Neural crest cell (in vitro differentiated cells): ENCODE measurements at places on chromosomes 3 and 15.

GRCh38 chr3:94089126-94089525, 26.3 kb downstream of the NSUN3 start:
- no peak for DNase-seq

GRCh38 chr3:10547413-10547812, 42.0 kb upstream of the ATP2B2 start:
- no peak for DNase-seq

GRCh38 chr3:129929383-129929782, 35.9 kb upstream of the TMCC1 start:
- no peak for DNase-seq

- DNase-seq: no peak
Observed at GRCh38 chr3:30167541-30168011, 438.8 kb upstream of the TGFBR2 start.

GRCh38 chr3:151262871-151263525, 15.3 kb downstream of the P2RY14 start:
- DNase-seq: no peak

- no peak for DNase-seq
Observed at GRCh38 chr15:46996359-46996758, 720.9 kb upstream of the SEMA6D start.

DNA sequence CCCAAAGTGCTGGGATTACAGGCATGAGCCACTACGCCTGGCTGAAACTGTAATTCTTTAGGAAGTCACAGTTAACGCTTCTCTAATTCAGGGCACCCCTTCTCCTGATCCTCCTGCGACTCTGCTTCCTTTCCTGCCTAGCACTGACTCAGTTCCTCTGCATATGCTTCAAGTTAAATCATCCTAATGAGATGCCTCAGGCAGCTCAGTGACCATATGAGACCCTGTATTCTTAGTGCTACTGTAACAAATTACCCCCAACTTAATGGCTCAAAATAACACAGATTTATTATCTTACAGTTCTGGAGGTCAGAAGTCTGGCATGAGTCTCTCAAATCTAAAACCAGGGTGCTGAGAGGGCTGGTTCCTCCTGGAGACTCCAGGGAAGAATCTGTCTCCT, 271.8 kb upstream of the LYSMD4 start:
- DNase-seq: no peak

- DNase-seq: no peak
Observed at GRCh38 chr3:138686771-138687221, 78.2 kb downstream of the FAIM start.

DNA sequence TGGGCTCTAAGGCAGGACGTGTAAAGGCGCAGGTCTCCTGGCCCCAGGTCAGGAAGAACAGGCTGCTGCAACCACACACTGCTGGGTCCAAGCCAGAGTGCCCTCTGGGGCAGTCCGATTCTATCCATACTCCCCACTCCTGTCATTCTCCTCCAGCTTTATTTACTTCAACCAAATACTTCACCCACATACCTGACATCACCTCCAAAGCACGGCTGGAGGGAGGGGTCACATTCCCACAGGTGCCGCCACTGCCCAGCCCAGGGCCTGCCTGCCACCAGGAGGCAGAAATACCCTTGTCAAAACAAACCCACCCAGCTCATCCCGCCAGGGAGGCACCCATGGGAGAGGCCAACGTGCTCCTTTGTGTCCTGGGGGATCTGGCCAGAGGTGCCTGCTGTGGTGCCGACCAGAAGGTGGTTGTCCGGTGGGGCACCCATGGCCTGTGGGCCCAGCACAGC, 100.4 kb downstream of the DAPK2 start:
- no peak for DNase-seq

GRCh38 chr3:169052465-169053302, 610.8 kb downstream of the MECOM start:
- DNase-seq: no peak

- DNase-seq: no peak
Observed at GRCh38 chr3:130918328-130918727, 24.4 kb downstream of the ATP2C1 start.

- DNase-seq: no peak
Observed at GRCh38 chr15:100439514-100439913, 89.2 kb downstream of the CERS3 start.

- DNase-seq: no peak
Observed at GRCh38 chr3:42830437-42831320, 21.4 kb downstream of the ACKR2 start.

DNA sequence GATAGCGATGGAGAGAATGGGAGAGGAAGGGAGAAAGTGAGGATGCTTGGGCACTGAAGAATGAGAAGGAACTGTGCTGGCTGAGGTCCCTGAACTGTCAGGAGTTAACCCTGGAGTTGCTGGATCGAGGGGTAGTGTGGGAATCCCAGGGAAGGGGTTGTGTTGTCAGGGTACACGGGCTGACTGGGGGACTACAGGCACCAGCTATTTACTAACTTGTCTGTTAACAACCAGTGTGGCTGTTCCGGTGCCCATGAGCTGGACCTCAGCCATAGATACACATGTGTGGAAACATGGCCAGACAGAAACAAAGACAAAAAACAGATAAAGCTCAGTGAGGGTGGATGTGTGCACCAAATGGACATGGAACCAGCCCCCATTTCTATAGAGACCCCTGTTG, 55.1 kb downstream of the GASK1A start:
- no peak for DNase-seq

- DNase-seq: no peak
Observed at GRCh38 chr15:68815598-68815997, 5.1 kb downstream of the ANP32A start.

DNA sequence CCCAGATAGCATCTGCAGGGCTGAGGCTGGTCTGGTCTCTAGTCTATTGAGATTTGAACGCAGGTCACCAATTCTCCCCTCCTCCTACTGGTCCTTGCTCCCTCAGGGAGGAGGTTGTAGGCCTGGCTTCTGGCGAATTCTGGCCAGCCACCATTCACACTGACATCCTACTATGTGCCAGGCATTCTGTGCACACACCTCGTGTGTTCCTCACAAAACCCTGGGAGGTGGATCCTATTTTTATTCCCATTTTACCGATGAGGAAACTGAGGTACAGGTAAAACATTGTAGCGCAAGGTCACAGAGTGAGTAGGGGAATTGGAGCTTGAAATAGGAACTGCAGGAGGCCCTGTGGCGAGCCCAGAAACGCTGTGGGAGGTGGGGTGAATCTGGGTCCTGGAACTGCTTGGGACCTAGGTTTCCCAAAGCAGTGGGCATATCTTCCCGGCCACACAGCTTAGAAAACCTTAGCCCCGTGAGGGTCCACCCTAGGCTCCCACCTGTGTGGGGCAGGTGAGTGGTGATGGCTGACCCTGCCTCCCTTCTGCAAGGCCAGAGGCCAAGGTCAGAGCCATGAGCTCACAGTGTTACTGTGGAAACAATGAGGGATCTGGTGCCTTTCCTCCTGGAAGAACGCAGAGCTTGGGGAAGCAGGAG, 4.8 kb upstream of the ATP2B2 start:
- no peak for DNase-seq

GRCh38 chr3:131711114-131711768, 208.5 kb upstream of the MRPL3 start:
- no peak for DNase-seq

DNA sequence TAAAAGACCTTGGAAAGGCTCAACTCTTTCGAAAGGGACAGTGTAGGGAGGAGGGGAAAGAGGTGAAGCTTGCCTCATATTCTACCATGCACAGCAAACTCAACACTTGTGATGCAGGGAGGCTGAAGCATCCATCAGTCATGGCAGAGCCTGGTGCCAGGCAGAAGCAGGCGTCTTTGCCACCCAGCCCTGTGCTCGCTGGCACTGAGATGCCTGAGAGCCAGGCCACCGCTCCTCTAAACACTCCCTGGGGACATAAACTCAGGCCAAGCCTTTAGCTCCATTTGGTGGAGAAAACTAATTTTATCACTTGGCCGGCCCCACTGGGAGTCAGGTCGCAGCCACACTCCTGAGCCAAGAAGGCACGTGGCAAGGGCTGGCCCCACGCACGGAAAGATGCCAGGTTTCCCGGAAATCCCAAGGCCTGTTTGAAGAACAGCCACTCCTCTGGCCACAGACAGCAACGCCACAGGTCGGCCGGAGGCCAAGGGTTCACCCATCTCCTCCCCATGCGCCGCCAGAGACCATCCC, 30.7 kb downstream of the XXYLT1 start:
- DNase-seq: no peak

GRCh38 chr3:68912376-68912775, 20.0 kb downstream of the TAFA4 start:
- no peak for DNase-seq

DNA sequence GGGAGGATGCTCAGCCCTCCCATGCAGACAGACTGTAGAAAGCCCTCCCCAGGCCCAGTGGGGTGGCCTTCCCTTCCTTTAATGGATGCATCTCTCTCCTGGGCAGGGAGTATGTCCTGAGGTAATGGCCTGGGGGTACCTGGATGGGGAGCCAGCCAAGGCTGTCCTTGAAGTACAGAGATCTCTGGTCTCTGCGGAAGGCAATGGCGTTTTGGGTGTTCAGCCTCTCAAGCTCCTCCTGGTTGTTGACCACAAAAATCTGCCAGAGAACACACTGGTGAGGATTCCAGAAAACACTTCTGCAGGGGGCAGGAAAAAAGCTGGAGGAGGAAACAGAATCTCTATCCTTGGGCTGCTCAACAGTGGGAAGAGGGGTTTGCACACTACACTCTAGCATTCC, 28.9 kb downstream of the EAF1 start:
- no peak for DNase-seq

DNA sequence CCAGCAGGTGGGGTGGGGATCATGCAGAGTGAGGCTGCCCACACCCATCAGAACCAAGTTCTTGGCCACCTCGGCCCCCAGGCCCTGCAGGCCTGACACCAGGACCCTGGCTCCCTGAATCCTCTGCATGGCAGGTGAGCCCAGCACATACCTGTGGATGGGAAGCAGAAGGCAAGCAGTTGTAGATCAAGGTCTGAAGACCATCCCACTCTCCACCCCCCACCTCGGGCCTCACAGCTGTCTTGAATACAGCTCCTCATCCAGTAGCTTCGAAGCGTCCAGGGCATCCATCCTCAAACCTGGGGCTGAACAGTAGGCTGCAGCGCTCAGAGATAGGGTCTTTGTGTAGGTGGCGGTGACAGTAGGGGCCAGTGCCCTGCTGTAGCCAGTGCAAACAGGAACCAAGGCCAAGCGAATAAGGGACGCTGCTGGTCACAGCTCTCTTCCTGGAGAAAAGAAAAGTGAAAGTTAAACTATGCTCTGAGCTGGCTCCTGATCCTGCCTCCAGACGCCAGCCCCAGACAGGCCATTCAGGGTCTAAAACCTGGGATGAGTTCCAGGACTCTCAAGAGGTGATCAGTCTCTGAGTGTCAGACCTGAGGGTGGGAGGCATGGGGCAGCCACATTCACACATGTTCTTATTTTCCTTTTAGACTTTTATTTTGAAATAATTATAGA, at the start of gene UBA7:
Gene UBA7, minus strand, starts transcription at position 457 of the 678 bp plus-strand sequence. Its CDS starts 166 bp downstream, at position 291.
- no peak for DNase-seq

DNA sequence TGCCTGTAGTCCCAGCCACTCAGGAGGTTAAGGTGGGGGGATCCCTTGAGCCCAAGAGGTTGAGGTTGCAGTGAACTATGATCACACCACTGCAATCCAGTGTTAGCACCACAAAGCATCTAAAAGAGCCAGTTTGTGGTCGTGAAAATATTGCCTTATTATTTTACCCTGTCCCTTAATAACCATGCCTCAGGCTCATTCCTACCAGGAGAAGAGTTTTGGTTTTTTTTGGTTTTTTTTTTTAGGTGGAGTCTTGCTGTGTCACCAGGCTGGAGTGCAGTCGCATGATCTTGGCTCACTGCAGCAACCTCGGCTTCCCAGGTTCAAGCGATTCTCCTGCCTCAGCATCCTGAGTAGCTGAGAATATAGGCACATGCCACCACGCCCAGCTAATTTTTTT, 17.9 kb upstream of the AVEN start:
- DNase-seq: no peak

GRCh38 chr3:24439021-24439420, 55.6 kb downstream of the THRB start:
- no peak for DNase-seq

- DNase-seq: no peak
Observed at GRCh38 chr15:73959012-73959581, 32.8 kb downstream of the LOXL1 start.

GRCh38 chr3:196968233-196969133, at the start of gene PIGZ:
TSS of gene PIGZ (minus strand) at chr3:196968833. CDS start at chr3:196952031, 16,802 bp downstream.
- no peak for DNase-seq

DNA sequence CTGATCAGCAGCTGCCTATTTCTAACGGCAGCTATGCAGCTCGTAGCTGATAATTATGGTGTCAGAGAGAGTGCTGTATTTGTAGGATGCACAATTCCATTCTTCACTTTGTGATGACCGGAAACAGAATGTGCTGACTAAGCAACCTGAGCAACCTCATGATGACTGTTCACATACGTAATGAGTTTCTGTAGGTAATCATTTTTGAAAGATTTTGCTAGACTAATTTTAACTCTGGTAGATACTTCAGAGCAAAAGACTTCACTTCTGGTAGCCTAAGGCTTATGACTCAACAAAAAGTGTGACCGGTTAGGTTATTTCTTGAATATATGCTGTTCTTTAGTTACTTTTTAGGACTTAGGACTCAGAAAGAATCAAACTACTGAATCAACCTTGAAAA, 567.7 kb downstream of the NAALADL2 start:
- DNase-seq: no peak
